Stimulated activated CD8-positive, alpha-beta memory T cell treated with anti-CD3 and anti-CD28 coated beads, Interleukin-7, amount 100 ng/mL, for 1 hour (primary cell): ENCODE measurements at places on chromosomes 2 and 18.

DNA sequence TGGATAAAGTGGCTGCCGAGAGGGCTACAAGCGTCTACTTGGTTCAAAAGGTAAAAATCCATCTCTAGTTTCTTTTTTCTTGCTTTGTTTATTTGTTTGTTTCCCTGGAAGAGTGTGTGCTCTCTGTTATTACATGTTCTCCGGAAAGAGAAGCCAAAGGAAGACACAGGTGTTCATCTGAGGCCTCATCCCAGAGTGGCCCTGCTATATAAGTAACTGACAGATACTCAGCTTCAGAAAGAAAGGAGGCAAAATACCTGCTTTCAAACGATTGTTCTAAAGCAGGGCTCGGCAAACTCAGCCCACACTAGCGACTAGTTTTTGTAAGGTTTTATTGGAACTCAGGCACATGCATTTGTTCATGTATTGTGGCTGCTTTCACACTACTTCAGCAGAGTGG lies 140.0 kb upstream of the ALPP start:
- DNase-seq, result no peak

DNA sequence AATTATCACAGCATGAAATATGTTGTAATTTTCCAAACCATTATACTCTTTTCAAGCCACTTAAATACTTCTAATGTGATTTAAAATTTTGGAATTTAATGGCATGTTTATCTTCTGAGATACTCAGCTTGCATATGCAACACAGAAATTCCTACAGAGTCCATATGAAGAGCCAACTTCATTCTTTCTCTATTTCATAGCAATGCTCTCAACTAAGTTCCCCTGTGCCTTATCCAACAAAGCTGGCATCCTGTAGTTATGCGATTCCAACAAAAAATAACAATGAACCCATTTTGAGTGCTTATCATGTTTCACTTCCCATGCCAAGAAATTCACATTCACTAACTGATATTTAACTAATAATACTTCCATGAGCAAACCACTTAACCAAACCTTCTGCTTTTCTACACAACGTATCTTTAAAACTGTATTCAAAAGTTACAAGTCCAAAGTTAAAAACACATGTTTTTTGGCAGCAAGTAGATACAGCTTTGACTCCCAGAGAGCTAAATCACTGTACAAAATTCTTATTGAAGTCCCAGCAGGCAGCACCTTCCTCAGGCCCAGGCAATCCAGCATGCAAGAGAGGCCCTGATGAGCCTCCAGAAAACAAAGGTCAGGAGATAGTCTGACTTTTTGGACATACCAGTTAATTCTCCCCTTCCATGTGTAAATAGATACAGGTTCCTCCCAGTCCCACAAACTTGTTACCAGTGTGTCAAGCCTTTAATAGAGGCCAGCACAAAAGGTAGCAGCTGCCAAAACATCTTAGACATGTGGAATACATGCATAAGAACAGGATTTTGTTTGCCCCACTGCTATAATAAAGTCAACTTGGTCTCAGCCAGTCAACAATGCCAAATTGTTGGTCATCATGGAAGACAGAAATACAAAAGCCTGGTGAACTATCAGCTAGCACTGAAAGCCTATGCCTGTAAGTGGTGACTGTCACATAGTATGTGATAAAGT lies 113.1 kb upstream of the WDR75 start:
- no peak for DNase-seq

DNA sequence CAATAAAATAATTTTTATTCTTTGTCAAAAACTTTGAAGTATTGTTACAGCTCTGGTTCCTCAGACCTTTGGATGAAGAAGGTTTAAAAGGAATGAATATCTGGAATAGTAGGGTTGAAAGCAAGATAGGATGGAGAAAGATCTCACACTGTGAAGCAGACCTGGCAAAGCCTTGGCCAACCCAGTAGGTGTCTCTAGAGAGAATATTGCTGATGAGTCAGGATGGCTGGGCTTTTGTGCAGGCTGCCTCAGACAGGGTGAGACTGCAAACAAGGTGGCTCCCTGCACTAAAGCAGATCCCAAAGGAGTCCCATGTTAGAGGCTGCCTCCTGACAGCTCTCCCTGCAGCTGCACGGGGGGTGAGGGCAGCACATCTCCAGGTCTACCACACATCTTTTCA lies 226.0 kb upstream of the ITGA4 start:
- DNase-seq, result no peak

- DNase-seq, result no peak
Measured at GRCh38 chr2:71474116-71474743, 20.9 kb downstream of the DYSF start.

DNA sequence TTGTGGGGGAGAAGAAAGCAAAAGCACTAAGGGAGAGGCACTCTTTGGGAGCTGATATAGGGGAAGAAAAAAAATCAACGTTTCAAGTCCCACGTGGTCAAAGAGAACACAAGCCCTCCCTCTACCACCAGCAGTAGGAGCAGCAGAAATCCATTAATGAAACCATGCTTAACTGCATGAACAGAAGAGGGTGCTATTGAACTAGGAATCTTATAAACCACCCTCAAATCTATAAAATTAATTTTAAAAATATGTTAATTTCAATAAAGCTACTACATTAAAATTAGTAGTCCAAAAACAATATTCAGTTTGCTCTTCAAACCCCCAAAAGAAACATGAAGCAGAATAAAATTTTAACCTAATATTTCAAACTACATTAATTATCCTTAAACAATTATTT lies 147.8 kb downstream of the TMEM18 start:
- no peak for DNase-seq

DNA sequence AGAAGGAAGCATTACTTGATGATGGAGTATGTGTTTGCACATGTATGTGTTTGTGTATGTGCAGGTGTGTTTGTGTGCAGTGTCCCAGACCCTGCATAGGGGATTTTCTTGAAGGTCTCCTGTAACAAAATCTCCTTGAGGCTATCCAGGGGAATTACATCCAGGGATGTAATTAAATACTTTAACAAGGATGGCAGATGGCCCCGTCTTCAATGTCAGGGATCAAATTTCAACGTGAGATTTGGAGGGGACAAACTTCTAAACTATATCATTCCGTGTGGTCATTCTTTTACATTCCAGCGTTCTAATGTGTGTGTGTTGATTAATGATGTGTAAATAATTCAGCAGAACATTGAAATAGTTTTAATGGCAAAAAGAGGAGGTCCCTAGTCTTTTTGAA lies 3.3 kb downstream of the UGT1A9 start:
- no peak for DNase-seq

DNA sequence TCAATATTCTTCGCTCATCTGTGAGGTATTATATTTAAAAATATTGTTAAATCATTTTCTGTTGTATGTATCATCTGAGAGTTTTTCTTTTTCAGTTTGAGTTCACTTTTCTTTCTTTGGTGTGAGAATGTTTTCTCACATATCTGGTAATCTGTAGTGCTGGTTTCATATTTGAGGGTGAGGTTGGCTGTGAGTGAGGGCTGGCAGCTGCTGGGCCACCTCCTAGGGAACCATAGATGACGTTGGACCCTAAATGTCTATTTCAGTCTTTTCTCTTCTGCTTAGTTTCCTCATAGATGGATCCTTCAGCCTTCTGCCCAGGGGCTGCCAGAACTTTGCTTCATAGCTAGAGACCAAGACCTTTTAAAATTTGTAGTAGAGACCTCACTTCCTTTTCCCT lies 33.5 kb downstream of the MGAT5 start:
- no peak for DNase-seq

- DNase-seq, result no peak
Measured at GRCh38 chr2:46091004-46091403, 206.2 kb upstream of the EPAS1 start.

GRCh38 chr18:63819786-63820185 lies 44.6 kb downstream of the SERPINB7 start:
- no peak for DNase-seq

DNA sequence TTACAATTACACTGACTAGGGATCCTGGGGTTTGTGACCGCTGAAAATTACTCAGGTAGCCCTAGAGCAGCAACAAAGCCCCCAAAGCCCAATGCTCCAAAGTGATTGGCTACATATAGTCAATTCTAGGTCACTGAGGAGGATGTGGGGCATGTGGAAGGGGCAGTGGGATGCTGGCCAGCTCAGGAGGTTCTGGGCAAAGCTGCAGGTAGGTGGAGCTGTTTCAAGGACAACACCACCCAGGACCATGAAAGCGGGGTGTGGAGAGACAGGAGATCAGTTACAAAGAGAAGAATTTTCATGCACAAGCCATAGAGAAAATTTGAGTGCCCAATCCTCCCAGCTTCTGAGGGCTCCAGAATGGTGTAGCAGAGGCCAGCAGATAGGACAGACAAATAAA lies 75.0 kb upstream of the CCDC85A start:
- no peak for DNase-seq
